ENCODE measurements at places on chromosomes 3 and 15. TPM values are rescaled to one million over a fixed set of nuclear protein-coding genes. Genes with fewer than 3 reads are reported as not detected.

DNA sequence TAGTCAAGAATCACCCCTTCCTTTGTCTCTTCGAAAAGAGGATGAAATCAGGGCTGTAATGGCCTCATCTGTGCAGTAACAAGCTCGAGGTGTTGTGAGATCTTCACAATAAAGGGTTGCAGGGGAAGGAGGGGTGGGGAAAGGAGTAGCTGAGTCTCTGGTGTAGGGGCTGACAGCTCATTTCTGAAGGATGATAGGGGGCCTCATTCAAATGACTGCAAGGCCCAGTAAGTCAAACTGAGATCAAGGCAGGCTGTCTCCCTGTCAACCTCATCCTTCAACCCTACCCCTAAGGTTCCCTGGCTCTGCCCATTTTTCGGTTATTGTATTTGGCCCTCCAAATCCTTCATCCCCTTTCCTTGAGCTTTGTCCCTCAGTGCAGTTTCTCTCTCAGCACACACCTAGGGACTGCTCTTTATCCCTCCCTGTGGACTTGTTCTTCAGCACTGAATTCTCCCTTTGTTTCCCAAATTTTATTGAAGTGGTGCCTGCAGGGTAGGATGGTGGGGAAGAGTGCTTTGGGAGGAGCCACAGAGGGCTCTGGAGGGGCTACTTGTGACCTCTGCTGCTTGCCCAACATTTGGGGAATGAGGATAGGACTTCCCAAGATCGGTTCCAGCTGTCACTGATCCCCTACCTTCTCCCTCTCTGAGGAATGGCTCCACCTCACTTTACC lies 38.1 kb downstream of the ZNF589 start:
- H3K27ac ChIP-seq, result no peak overlapping the region
- H3K4me3 ChIP-seq, result no peak overlapping the region
- H3K36me3 ChIP-seq, result no peaks in the 10 kb centered on the region
- no peak for DNase-seq
- no peaks in the 10 kb centered on the region for H3K27me3 ChIP-seq
- no peaks in the 10 kb centered on the region for H3K4me1 ChIP-seq

- no peak for DNase-seq
- H3K27ac ChIP-seq, result peak overlapping the region; percentile 11
- no peaks in the 10 kb centered on the region for H3K36me3 ChIP-seq
- peaks cover 10% of the 10 kb centered on the region for H3K4me1 ChIP-seq
- H3K27me3 ChIP-seq, result peaks cover 17% of the 10 kb centered on the region
Observed at GRCh38 chr15:75776065-75776423, 63.4 kb upstream of the CSPG4 start.

DNA sequence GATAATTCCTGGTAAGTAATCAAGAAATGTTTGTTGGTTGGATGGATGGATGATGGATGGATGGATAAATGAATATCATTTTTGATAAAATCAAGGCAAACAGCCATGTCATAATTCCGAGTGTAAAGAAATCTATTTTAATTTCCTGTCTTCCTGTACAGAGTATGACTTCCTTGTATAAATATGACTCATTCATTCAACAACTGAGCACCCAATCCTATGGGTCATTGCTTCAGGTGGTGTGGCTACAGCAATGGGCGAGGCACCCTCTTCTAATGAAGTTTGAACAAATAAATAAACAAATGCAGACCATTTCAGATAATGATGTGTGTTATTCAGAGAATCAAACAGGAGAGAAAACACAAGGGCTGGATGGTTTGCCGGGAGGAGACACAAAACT lies 198.7 kb downstream of the TNIK start:
- DNase-seq, result peak; percentile 49
- no peaks in the 10 kb centered on the region for H3K27me3 ChIP-seq
- H3K27ac ChIP-seq, result peak overlapping the region; percentile 56

- DNase-seq, result no peak
- no peak overlapping the region for H3K27ac ChIP-seq
- H3K36me3 ChIP-seq, result no peaks in the 10 kb centered on the region
- no peak overlapping the region for H3K4me3 ChIP-seq
- H3K27me3 ChIP-seq, result no peaks in the 10 kb centered on the region
Observed at GRCh38 chr3:129525341-129525968, 3.0 kb upstream of the RHO start.

DNA sequence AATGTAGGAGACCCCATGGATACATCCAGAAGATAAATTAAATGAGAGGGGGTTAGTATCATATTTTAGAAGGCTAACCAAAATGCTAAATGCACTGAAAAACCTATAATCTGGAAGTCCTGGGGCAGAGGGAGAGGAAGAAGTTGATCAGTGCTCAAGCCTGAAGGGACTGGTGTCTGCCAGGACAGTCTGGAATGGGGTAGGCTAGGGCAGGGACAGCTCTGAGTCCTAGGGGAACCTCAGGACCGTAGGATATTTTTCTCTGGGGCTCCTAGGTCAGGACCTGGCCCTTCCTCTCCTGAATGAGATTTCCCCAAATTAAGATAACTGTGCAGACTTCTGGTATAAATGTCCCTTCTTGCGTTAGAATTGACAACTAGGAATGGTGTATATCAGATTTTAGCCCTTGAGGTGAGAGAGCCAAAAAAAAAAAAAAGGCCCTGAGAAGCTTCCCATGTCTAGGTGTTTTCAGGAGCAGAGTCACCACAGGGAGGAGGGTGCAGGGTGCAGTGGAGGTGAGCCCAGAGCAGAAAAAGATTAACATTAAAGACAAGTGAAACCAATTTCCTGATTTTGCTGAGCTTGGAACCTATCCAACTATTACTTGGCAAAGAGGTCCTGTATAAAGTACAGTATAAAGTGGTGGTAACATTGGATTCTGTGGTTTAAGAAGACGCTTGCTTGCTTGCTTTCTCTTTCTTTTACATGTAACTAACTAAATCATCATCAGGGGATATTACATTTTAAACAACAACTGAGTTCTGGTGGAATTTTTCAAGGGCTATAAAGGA lies 63.5 kb downstream of the HACD2 start:
- no peak for DNase-seq
- peaks cover 22% of the 10 kb centered on the region for H3K4me1 ChIP-seq
- H3K4me3 ChIP-seq, result no peak overlapping the region
- peaks cover 12% of the 10 kb centered on the region for H3K36me3 ChIP-seq
- no peaks in the 10 kb centered on the region for H3K27me3 ChIP-seq

- peaks cover 9% of the 10 kb centered on the region for H3K36me3 ChIP-seq
- no peak overlapping the region for H3K27ac ChIP-seq
- no peak overlapping the region for H3K4me3 ChIP-seq
Observed at GRCh38 chr3:52395503-52395865, 49.4 kb downstream of the SEMA3G start.

DNA sequence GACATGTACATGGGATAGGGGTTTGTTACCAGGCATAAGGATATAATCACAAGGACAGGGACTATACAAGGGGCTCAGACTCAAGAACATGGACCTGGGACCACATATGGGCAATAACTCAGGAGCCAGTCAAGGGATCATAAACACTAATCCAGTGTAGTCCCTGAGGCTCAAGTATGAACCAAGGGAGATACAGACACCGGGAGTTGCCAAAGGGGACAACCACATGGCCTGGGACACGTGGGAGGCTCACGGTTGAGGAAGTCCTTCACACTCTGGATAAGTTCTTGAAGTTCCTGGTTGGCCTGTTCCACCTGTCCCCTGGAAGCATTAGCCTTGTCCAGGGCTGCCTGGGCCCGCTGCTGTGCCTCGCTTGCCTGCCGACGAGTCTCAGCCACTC lies 1.8 kb upstream of the USP19 start:
- peaks cover 13% of the 10 kb centered on the region for H3K36me3 ChIP-seq
- no peaks in the 10 kb centered on the region for H3K27me3 ChIP-seq
- H3K4me3 ChIP-seq, result no peak overlapping the region

DNA sequence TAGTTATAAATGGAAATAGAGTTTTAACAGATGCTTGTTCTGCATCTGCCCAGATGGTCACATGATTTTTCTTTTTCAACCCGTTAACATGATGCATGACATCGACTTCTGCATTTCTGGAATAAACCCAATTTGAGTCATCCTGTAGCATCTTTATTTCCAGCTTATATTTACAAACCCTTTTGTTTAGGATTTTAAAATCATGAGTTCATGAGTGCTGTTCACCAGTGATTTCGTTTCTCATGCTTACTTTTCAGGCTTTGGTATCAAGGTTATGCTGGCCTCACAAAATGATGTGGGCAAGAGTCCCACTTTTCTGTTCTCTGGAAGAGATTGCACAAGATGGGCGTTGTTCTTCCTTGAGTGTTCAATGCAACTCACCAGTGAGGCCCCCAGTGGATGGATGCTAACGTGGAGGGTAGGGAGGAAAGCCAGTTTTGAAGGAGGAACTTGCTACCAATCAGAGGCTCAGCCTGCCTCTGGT lies 5.2 kb downstream of the HRH1 start:
- H3K36me3 ChIP-seq, result no peaks in the 10 kb centered on the region
- H3K27ac ChIP-seq, result no peak overlapping the region
- DNase-seq, result no peak

DNA sequence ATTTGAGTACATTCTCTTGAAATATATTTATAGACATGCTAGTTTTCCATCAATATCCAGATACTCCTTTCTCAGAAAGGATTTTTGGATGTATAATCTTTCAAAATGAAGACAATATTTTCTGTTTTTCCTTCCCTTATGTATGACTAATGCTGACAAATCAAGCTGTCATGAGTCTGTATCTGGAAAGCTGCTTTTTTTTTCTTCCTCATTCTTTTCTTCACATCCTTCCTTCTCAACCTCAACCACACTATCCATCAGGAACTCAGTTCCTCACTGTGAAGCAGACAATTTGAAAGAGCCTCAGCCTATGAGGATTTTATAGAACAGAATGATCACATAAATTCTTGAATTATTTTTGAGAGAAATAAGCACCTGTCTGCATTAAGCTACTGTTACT lies 335.9 kb upstream of the EPHA6 start:
- no peaks in the 10 kb centered on the region for H3K4me1 ChIP-seq
- no peak for DNase-seq
- no peaks in the 10 kb centered on the region for H3K36me3 ChIP-seq
- no peak overlapping the region for H3K27ac ChIP-seq
- H3K4me3 ChIP-seq, result no peak overlapping the region
- no peaks in the 10 kb centered on the region for H3K27me3 ChIP-seq

Gene ALS2CL
- total RNA-seq, result 0.99 TPM

Gene ABI3BP
- total RNA-seq, result not detected

Gene NR2E3
- total RNA-seq, result not detected

Data from activated CD4-positive, alpha-beta T cell treated with anti-CD3 and anti-CD28 coated beads, Interleukin-2, amount 10 ng/mL, durations not matched to agents 24 days and 14 days (primary cell).